ENCODE measurements at places on chromosomes 16 and 17.

DNA sequence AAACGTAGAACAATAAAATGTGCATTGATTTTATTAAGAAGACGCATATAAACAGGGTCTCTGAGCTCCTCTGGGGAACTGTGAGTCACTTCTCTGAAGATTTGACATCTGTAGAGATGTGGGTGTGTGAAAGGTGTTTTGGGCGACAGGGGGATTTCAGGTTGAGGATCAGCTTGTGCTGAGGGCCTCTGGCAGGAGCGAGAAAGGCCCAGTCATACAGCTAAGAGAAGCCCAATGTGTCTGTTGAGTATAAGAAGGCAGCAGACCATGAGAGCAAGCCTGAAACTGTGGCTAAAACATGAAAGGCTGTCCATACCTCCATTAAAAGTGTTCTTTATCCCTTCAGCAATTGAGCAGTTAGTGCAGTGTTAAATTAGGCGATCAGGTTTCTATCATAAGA is 406.5 kb upstream of the MON1B start:
- H3K4me3 ChIP-seq: no peak overlapping the region
- H3K27ac ChIP-seq: no peak overlapping the region
- H3K4me1 ChIP-seq: no peaks in the 10 kb centered on the region
- DNase-seq: no peak

DNA sequence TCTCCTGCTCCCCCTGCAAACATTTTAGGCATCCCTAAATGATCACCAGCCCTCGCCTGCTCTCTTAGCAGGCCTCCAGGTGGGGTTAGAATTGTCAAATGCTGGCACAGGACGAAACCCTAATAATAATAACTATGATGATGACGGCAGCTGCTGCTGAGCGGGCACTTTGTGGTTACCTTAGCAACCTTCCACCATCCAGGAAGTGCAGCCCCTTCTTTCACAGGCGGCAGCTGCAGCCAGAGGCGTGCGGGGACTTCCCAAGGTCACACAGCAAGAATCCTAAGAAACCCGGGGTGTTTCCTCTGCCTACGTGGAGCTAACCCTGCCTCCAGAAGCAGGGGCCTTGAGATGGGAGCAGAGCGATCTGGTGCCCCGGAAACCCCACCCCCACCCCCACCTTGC is 22.4 kb upstream of the EIF1 start:
- peak; percentile 67 for DNase-seq
- no peaks in the 10 kb centered on the region for H3K36me3 ChIP-seq
- H3K27ac ChIP-seq: peak overlapping the region; percentile 75
- peaks cover 5% of the 10 kb centered on the region for H3K27me3 ChIP-seq

DNA sequence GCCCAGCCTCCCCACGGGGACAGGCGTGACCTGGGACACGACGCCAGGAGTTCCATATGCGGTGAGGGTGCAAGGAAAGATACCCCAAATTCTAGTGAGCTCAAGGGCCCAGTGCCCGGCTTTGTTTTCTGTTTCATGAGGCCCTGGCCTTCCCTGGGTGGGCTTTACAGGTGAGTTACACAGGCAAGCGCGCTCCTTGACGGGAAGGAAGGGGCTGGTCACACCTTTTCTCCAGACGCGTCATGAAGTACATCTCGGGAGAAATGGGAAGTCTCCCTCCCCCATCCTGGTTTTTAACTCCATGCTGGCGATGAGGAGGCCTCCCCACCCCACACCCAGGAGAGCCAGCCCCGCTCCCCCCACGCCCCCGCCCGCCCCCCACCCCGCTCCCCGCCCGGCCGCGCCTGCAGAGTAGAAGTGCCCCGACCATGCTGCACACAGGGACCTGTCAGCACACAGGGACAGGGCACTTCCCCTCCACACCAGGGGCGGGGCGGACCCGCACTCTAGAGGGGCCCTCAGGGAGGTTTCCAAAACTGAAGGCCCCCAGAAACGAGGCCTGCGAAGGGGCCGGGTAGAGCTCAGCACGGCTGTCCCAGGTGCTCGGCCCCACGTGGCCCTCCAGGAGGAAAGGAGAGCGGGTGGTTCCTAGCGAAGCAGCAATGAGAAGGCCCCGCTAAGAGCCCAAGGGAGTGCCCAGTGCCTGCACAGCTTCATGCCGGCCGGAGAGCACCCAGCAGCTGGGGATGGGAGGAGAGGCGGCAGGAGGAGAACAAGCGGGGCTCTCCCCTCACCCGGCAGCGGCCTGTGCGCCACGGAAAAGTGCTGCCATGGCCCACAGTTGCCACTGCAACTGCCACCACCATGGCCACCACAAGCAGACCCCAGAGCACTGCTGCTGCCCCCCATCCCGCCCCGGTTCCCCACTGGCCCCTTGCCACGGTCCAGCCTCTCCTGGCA is 7.7 kb downstream of the CYB561 start:
- H3K27me3 ChIP-seq: no peaks in the 10 kb centered on the region
- no peak overlapping the region for H3K4me3 ChIP-seq
- no peaks in the 10 kb centered on the region for H3K36me3 ChIP-seq
- no peak overlapping the region for H3K27ac ChIP-seq
- DNase-seq: no peak

DNA sequence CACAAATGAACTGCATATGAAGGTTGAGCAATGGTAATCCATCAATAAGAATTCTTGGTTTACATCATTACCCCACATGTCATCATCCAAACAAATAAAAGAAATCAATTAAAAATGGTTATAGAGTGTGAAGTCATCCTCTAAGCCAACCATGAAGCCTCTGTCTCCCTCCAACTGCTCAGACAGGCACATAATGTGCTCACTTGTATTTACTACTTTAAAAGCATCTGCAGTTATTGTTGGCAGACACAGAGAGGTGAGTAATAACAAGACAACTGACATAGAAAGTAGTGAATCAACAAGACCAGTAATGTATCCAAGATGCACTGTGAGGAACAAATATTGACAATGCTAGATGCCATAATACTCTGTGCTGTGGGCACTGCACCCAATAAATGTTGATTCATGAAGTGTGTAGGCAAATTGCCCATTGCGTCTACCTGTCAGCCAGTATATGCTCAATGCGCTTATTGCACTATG is 20.0 kb downstream of the ADAMTS18 start:
- no peaks in the 10 kb centered on the region for H3K27me3 ChIP-seq

DNA sequence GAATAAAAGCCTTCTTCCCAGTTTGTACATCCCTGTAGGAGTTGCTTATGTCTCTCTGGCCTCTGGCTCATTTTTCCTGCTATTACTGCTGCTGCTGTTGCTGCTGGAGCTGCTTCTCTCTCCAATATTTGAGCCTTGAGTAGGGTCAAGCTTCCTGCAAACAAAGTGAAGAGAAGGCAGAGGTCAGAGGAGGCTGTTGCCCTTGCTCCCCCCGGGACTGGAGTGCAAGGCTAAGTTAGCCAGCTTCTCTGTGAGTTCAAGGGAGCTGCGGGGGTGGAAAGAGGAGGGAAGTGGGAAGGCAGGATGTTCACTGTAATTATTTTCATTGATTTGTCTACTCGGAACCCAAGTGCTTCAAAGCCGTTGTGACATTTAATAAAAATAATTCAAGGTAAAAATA is 77.0 kb upstream of the TMEM132E start:
- no peaks in the 10 kb centered on the region for H3K4me1 ChIP-seq
- no peak overlapping the region for H3K4me3 ChIP-seq
- no peak overlapping the region for H3K27ac ChIP-seq
- peaks cover 17% of the 10 kb centered on the region for H3K27me3 ChIP-seq
- DNase-seq: no peak

GRCh38 chr17:42131981-42132432 is 9.4 kb downstream of the HSPB9 start:
- no peaks in the 10 kb centered on the region for H3K27me3 ChIP-seq
- no peak overlapping the region for H3K27ac ChIP-seq
- no peak overlapping the region for H3K4me3 ChIP-seq
- DNase-seq: no peak

DNA sequence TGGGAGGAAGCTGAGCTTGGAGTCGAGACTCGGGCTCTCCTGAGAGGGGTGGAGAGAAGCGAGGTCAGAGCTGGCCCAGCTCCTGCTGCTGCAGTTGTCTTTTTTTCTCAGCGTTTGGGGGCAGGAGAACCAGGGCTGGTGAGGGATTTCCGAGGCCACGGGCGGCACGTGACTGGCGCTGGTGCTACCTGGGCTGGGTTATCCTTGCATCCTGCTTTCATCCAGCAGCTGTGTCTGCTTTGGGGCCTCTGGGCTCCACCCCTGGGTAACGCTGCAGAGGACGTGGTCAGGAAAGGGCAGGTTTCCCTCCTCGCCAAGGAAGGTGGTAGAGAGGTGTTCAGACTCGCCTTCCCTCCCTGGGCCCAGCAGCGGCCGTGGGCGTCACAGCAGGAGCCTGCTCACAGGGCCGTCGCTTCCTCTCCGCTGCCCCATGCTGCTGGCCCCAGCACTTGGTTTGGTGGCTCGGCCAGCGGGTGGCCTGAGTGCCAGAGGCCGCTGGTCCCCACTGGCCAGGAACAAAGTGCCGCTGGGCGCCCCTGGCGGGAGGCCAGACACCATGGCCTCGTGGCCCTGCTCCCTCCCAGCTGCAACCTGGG is 22.5 kb downstream of the GSE1 start:
- H3K27me3 ChIP-seq: no peaks in the 10 kb centered on the region
- H3K4me3 ChIP-seq: no peak overlapping the region
- no peak for DNase-seq
- H3K27ac ChIP-seq: no peak overlapping the region
- H3K36me3 ChIP-seq: peaks cover 57% of the 10 kb centered on the region

DNA sequence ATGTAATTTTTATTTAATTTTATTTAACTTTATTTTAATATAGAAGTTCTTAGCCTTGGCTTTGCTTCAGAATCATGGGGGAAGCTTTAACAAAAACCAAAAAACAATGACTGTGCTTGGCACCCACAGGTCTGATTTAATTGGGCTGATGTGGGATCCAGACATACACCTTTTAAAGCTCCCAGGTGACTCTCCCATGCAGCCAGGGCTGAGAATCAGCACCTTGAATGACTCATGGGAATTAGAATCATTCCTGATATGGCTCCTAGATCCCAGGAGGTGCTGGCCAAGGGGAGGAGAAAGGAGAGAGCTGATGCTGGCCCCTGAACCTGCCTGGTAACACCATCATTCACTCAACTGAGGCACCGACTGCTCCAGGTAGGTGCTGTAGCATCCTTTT is 240.7 kb downstream of the PARN start:
- no peaks in the 10 kb centered on the region for H3K27me3 ChIP-seq
- DNase-seq: no peak
- H3K4me3 ChIP-seq: no peak overlapping the region

DNA sequence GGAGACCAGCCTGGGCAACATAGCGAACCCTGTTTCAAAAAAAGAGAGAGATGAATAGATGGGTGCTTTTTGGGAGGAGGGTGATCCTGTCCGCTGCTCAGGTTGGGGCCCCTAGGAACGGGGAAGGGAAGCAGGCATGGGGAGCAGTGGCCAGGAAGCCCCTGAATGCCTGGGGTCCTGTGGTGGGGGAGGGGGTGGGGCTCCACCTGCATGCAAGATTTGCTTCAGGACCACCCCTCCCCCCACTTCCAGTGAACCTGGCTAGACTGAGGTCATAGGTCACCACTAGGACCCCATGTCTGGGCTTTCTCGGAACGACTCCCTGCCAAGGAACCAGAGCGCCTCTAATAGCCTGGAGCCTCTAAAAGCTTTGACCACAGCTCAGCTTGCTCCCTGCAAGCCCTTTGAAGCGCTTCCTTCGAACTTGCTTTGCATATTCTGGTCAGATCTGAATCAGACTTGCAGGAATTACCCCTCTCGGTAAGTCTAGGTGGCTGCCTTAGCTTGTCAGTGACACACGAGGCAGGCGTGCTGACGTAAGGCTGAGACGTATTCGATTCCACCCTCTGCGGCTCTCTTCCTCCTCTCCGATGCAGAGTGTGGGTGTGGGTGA is 3.7 kb downstream of the SOCS3 start:
- H3K27ac ChIP-seq: no peak overlapping the region
- H3K4me1 ChIP-seq: peaks cover 35% of the 10 kb centered on the region

DNA sequence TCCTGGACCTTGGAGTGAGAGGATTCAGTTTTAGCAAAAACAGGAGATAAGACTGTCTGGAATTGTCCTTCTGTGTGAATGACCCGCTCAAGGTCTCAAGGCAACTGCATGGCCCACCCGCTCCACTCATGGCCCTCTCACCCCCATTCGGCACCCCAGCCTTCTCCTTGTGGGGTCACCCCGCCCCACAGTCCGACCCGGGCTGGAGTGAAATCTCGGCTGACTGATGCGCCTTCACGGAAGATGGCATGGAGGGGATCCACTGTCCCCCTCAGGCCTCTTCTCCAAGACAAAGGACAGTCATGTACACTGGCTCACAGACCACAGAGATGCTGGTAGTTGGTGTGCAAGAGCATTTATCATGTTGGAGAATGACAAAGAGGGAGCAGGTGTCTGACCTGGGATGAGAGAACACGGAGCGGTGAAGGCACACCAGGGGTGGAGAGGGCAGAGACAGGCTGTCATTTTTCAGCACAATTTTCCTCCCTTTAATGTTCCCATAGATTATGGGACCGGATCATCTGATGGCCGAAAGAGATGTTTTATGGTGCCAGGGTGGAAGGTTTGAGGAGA is 391.9 kb upstream of the TNRC6C start:
- H3K4me3 ChIP-seq: no peak overlapping the region
- H3K4me1 ChIP-seq: no peaks in the 10 kb centered on the region
- no peak for DNase-seq
- no peaks in the 10 kb centered on the region for H3K36me3 ChIP-seq
- no peaks in the 10 kb centered on the region for H3K27me3 ChIP-seq
